Lower lobe of right lung (tissue), 2 donors: ENCODE measurements at places on chromosomes 3 and 15. TPM values are rescaled to one million over a fixed set of nuclear protein-coding genes. Genes with fewer than 3 reads are reported as not detected.

Gene B3GNT5
- total RNA-seq = 30.8 TPM

- no peak overlapping the region for H3K4me3 ChIP-seq
- H3K27ac ChIP-seq = no peak overlapping the region
- no peaks in the 10 kb centered on the region for H3K27me3 ChIP-seq
- peaks cover 13% of the 10 kb centered on the region for H3K36me3 ChIP-seq
- H3K4me1 ChIP-seq = no peaks in the 10 kb centered on the region
These were observed 23.5 kb downstream of the B3GALNT1 start for GRCh38 chr3:161081633-161082032.

GRCh38 chr15:86850939-86851338, 771.3 kb downstream of the AGBL1 start:
- H3K4me1 ChIP-seq = no peaks in the 10 kb centered on the region
- no peaks in the 10 kb centered on the region for H3K27me3 ChIP-seq
- no peak overlapping the region for H3K4me3 ChIP-seq
- no peaks in the 10 kb centered on the region for H3K36me3 ChIP-seq

DNA sequence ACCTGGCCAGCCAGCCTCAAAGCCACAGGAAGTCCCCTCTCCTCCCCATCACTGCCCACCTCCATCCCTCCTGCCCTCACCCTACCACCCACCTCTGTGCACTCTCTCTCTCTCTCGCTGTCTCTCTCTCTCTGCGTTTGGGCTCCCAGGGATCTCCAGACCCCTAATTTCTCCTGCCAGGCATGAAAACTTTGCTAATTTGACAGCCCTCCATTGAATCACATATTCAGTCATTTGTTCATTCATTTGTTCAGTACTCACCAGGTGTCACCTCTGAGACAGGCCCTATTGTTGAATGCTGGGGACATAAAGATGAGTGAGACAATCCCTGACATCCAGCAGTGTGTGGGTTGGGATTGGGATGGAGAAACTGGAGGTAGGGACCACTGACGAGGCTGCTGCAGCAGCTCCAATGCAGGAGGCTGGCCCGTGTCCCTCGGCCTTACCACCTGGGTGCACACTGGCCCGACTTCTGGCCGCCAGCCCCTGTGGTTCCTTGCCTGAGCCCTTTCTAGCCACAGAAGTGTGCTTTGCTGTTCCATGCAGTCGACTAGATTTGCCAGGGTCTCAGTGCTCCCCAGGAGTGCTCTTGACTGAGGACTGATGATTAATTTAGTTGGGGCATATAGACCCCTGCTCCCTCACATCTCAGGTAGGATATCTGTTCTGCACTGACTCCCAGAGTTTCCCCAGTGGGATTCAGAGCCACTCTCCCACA, 38.6 kb upstream of the TSEN2 start:
- H3K27ac ChIP-seq = no peak overlapping the region
- H3K27me3 ChIP-seq = peaks cover 11% of the 10 kb centered on the region
- peaks cover 7% of the 10 kb centered on the region for H3K4me1 ChIP-seq
- no peaks in the 10 kb centered on the region for H3K36me3 ChIP-seq

Gene CCR3
- not detected for total RNA-seq

- H3K27ac ChIP-seq = no peak overlapping the region
- no peak for DNase-seq
- H3K27me3 ChIP-seq = no peaks in the 10 kb centered on the region
- no peaks in the 10 kb centered on the region for H3K4me1 ChIP-seq
- no peaks in the 10 kb centered on the region for H3K36me3 ChIP-seq
- H3K4me3 ChIP-seq = no peak overlapping the region
These were observed 155.5 kb upstream of the SETMAR start for GRCh38 chr3:4147556-4148118.

DNA sequence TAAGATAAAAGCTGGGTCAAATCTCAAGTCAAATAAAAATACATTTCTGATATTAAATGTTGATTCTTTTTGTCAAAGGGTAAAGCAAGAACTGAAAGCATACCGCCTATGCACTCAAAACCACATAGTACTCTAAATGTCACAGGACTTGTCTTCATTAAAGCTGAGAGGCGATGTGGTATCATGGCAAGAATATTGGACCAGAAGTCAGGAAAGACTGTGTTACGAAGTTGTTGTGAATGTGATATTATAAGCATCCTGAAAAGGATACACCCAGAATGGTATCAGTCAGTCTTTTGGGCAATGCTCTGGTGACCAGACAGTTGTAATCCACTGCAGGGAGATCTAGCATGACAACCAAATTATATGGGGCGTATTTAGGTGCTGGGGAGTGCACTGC, 33.8 kb downstream of the TIGIT start:
- DNase-seq = no peak
- H3K4me3 ChIP-seq = no peak overlapping the region
- H3K27me3 ChIP-seq = no peaks in the 10 kb centered on the region

GRCh38 chr3:15926871-15927270, 129.1 kb upstream of the ANKRD28 start:
- DNase-seq = no peak
- no peaks in the 10 kb centered on the region for H3K27me3 ChIP-seq
- no peaks in the 10 kb centered on the region for H3K36me3 ChIP-seq
- H3K4me3 ChIP-seq = no peak overlapping the region
- no peaks in the 10 kb centered on the region for H3K4me1 ChIP-seq
- H3K27ac ChIP-seq = no peak overlapping the region

Gene SLC24A5
- total RNA-seq = not detected

Gene TIPARP
- 58.0 TPM for total RNA-seq

Gene NR1I2
- 0.21 TPM for total RNA-seq

- H3K4me1 ChIP-seq = peaks cover 40% of the 10 kb centered on the region
- DNase-seq = no peak
- peak overlapping the region; percentile 60 for H3K27ac ChIP-seq
These were observed 63.2 kb downstream of the AKAP13 start for GRCh38 chr15:85443593-85444087.

DNA sequence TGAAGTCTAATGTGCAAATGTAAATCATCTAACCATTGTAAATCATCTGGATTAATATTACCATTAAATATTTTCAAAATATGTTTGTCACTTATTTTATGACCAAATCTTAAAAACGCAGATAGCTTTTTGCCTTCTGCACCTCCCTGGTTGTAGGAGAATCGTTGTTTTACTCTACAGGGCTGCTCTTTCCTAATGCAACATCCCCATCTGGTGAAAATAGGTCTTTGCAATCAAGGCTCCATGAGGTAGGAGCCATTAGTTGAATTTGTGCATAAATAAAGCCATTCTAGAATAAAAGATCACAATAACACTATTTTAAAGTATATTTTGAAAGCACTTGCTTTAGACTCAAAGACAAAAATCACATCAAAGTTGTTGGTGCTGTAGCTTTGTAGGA, 535.6 kb upstream of the AGTR1 start:
- DNase-seq = no peak
- H3K36me3 ChIP-seq = no peaks in the 10 kb centered on the region
- H3K27ac ChIP-seq = no peak overlapping the region
- H3K27me3 ChIP-seq = no peaks in the 10 kb centered on the region
- H3K4me1 ChIP-seq = no peaks in the 10 kb centered on the region
- no peak overlapping the region for H3K4me3 ChIP-seq

Gene LTK
- total RNA-seq = 25.9 TPM

- no peak overlapping the region for H3K4me3 ChIP-seq
- H3K4me1 ChIP-seq = no peaks in the 10 kb centered on the region
- H3K36me3 ChIP-seq = no peaks in the 10 kb centered on the region
These were observed 57.3 kb downstream of the ROBO2 start for GRCh38 chr3:77096966-77097890.

- H3K36me3 ChIP-seq = no peaks in the 10 kb centered on the region
- peak; percentile 41 for DNase-seq
- no peak overlapping the region for H3K4me3 ChIP-seq
- H3K4me1 ChIP-seq = peaks cover 16% of the 10 kb centered on the region
- H3K27me3 ChIP-seq = peaks cover 21% of the 10 kb centered on the region
These were observed 20.4 kb downstream of the PTH1R start for GRCh38 chr3:46897829-46898320.

DNA sequence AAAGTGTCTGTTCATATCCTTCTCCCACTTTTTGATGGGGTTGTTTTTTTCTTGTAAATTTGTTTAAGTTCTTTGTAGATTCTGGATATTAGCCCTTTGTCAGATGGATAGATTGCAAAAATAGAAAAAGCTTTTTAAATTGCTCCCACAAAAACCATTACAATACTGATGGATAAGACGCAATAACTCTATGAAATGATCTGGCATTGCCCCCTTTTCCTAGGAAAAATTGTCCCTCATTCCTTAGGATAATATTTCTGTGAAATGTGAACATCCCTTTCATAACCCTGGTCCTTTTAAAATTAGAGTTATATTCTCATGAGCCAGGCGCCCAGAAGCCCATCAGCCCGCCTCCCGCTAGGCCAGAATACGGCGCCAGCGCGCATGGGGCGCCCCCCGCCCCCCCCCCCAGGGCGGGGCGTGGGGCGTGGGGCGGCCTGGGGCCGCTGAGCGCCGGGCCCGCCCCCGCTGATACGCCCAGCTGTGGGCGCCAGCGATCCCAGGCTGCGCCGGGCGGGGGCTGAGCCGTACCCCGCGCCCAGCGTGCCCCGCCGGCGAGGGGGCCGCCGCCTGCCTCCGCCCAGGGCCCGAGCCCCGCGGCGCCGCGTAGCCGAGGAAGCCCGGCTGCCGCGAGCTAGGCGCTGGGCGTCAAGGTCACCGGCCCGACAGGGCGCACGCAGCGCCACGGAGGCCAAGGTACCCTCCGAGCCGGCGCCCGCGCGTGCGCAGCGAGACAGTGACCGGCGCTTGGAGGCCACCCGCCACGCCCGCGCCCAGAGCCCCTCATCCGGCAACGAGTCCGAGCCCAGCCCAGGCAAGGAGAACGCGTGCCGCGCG, 11.1 kb upstream of the ROPN1B start:
- no peak overlapping the region for H3K4me3 ChIP-seq
- H3K27me3 ChIP-seq = peaks cover 34% of the 10 kb centered on the region
- H3K36me3 ChIP-seq = no peaks in the 10 kb centered on the region

Gene MPI
- total RNA-seq = 29.4 TPM

GRCh38 chr3:28139967-28140634, 101.3 kb upstream of the CMC1 start:
- no peaks in the 10 kb centered on the region for H3K36me3 ChIP-seq
- peaks cover 4% of the 10 kb centered on the region for H3K4me1 ChIP-seq
- H3K27ac ChIP-seq = peak overlapping the region; percentile 46
- no peak for DNase-seq
- no peaks in the 10 kb centered on the region for H3K27me3 ChIP-seq
- H3K4me3 ChIP-seq = no peak overlapping the region

DNA sequence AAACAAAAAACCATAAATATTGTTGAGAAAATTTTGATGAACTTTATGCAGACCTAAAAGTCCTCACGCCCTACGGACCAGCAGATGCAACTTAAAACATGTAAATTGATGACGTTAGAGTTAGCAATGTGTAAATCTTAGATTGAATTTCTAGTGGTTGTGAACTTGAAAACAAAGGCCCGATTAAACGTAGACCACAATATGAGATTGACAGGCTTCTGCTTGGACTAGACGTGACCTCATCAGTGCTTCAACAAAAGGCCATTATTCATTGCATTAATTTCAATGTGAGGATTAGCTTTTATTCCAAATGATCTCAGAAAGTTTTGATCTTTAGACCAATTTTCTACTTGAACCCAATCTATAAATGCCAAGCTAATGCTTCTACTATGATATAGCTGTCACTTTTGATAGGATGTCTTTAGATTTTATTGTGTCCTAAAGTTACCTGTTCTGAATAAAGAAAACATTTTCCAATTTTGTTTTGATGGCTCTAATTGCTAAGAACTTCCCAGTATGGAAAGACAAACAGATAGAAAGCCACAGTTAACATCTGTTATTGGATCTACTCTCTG, 55.4 kb upstream of the SPPL2A start:
- no peak overlapping the region for H3K4me3 ChIP-seq
- no peaks in the 10 kb centered on the region for H3K4me1 ChIP-seq
- H3K27me3 ChIP-seq = no peaks in the 10 kb centered on the region
- no peak for DNase-seq
- no peaks in the 10 kb centered on the region for H3K36me3 ChIP-seq

Gene TTLL13
- total RNA-seq = not detected

Gene SLC27A2
- total RNA-seq = 2.9 TPM

Gene TGM4
- total RNA-seq = not detected
